CD4-positive, alpha-beta T cell treated with Interleukin-17A for 4 hours (primary cell): ENCODE measurements at places on chromosomes 2 and 18.

DNA sequence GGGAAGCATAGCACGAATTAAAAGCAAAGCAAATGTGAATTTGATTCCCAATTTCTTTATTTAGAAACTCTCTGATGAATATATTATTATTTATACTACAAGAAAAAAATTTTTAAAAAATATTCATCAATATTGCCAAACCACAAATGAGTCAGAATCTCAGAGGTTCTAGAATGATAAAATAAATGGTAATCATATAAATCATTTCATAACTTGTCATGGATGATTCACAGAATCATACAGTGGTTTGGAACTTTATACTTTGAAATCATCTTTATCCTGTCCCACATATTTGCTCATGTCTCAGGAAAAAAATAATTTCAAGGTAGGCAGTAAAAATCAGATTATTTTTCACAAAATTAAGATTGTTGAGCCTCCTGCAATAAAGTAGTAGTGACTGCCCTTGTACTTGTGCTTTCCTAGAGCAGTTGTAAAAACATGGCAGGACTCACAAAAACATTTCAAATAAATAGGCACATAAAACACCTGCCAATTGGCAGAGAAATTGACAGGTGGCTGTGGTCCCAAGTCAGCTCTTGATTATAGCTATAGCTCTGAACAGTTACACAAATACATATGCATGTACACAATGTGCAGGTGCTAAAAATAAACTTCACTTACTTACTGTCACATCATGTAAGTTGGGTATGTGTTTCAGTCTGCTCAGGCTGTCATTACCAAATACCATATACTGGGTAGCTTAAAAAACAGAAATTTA lies 273.9 kb upstream of the SESTD1 start:
- no peak for DNase-seq

DNA sequence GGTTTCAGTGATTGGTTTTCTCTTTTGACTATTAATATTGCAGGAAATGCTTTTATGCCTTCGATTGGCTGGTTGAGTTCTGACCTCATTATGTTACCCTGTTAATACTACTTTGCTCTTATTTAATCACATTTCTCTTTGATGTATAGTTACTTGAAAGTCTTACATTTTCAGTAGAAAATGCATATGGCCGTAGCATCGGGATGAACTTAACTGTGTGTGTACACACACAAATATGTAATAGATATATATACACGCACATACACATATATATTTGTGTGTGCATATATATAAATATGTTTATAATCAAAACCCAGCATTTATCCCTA lies 1.6 kb downstream of the EPC2 start:
- DNase-seq = no peak

DNA sequence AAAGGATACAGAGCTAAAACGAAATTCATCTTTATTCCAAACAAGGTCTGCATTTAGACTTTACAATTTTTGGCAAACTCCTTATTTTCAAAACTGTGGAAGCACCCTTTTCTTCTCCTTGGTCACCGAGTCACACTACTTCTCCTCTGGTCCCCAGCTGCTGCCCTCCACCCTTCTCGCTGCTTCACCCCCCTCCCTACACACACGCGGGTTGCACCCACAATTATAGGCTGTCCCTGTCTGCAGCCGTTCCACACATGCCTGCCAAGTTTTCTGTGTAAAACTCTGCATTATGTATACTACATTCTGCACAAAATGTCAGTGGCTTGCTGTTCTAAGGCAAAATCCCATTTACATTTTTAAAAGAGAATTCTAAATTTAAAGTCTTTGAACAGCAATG lies 63.5 kb downstream of the PTPN2 start:
- no peak for DNase-seq

GRCh38 chr18:76384114-76384790 lies 110.8 kb downstream of the ZNF516 start:
- DNase-seq = no peak

DNA sequence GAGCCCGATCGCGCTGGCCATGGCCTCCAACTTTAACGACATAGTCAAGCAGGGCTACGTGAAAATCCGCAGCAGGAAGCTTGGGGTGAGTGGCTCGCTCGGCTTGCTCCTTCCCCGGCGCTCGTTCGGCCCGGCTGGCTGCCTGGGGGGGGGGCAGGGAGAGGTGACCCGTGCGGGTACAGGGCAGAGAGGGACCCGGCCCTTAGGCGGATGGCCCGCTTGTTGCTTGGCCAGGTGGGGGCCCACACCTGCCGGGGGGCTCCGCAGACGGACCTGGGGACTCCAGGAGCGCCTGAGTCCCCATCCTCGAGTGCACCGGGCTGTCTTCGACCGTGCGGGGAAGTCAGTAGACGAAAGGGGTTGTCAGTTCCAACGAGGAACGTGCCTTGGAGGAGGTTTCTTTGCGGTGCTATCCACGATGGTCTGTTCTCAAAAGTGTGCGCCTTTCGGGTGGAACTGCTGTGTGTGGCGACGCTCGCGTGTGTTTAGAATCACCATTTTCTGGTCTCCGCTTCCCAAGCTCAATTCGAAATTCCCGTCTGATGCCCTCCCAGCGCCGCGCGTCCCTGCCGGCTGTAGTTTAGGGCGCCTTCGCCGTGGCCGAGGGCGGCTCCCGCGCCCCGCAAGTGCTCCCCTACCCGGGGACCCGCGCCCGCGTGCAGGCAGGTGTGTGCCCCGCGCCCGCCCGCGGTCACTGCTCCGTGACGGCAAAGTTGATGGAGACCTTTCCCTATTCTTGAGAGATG lies 711 bp downstream of the DOK6 start:
- DNase-seq = no peak

- DNase-seq = no peak
Measured at GRCh38 chr2:241499146-241499965, 9.0 kb downstream of the STK25 start.

DNA sequence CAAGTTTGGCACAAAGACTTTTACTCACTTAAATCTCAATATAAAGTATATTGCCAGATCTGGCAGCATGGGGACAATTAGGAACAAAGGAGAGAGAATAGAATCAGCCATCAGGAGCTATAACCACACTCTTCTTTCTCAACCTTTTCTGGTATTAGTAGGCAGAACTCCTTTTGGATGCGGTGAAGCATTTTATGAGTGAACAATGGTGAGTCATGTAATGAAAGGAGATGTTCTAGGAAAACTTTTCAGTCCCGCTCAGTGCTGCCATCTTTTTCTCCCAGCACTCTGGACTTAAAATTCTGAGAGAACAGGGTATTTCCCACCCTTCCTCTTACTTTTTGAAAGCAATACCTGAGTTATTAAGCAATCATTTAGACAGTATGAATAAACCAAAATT lies 32.2 kb downstream of the PLEKHA3 start:
- no peak for DNase-seq

DNA sequence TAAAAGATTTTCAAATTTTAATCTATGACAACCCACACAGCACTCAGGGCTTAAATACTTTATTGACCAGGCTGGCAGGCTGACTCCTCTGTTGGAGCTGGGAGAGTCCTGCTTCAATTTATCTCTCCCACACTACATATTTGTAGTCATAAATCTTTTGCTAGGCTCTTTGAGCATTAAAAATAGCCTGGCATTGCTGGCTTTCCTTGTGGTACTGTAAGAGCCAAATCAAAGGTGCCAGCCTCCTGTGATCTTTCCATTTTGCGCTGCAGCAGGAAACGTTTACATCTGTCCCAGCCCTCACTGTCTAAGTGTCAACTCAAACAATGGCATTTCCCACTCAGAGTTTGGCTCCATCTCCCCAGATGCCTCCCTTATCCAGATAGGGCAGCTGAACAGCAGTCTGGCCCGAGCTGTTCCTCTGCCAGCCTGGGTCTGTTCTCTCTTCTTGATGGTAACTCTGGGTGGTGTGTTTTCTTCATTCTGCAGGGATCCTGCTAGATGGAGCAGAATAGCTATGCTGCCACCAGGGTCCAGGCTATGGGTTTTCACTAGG lies 62.1 kb downstream of the LRRTM1 start:
- DNase-seq = no peak

DNA sequence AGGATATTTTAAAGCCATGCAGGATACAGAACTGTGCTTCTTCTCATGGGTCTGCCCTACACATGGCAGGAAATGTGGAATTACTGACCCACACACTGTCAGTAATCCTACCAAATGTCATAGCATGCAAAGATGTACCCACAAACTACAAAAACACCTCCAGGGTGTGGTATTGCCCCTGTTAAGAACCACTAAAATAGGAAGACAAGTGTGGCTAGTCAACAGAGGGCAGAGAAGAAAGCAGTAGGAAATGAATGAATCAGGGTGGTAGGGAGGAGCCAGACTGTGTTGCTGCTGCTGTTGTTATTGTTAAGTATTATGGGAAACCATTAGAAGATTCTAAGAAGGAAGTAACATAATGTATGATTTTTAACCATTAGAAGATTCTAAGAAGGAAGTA lies 556.7 kb upstream of the ACVR2A start:
- peak; percentile 38 for DNase-seq

DNA sequence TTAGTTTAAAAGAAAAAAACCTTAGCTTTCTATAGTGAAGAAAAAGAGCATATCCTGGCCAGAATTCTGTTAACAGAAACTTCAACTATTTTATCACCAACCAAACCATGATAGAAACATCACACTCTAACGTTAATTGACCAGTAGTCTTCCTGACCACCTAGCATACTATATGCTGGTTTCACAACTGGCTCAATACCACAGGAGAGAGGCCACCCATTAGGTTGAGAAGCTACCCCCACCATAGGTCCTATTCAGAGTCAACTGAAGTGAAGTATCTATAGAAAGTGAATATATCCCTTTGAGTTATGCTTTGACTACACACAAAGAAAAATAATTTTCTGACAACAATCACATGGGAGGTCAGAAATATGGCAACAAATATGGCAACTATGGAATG lies 85.2 kb upstream of the STK17B start:
- DNase-seq = no peak

DNA sequence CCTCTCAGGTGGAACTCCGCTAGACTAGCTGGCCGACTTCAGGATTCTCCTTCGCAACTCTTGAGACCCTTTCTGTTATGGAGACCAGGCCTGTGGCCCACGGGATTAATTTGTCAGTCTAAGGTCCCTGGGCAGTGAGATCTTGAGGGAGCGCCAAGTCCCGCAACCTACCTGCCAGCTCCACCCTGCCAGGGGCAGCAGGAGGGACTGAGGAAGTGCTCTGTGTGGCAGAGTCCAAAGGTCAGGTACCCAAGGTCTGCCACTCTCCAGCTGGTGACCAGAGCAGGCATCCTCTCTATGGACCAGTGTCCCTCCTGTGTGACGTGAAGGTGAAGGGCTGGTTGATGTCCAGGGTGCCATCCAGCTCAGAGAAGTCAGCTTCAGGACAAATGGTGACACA lies 4.3 kb upstream of the SPATA3 start:
- no peak for DNase-seq

GRCh38 chr2:61689568-61689967 lies 151.4 kb upstream of the XPO1 start:
- DNase-seq = no peak

GRCh38 chr2:219277703-219278654 lies 1.2 kb upstream of the DNAJB2 start:
- DNase-seq = peak; percentile 82

DNA sequence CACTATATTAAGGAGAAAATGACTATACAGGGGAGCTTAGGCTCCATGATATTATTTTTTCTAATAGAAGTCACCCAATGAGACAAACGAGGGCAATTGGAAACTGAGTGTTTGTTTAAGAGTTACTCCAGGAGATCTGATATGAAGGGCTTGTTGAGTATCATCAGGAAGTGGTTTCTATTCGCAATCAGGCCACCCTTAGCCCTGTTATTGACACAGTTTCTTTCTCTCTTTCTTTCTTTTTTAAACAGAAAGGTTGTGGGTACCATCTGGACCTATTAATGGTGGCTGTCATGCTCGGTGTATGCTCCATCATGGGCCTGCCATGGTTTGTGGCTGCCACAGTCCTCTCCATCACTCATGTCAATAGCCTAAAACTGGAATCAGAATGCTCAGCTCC lies 117.3 kb downstream of the DPP4 start:
- DNase-seq = peak; percentile 21

- DNase-seq = no peak
Measured at GRCh38 chr2:45483997-45484396, 127.1 kb downstream of the SRBD1 start.

DNA sequence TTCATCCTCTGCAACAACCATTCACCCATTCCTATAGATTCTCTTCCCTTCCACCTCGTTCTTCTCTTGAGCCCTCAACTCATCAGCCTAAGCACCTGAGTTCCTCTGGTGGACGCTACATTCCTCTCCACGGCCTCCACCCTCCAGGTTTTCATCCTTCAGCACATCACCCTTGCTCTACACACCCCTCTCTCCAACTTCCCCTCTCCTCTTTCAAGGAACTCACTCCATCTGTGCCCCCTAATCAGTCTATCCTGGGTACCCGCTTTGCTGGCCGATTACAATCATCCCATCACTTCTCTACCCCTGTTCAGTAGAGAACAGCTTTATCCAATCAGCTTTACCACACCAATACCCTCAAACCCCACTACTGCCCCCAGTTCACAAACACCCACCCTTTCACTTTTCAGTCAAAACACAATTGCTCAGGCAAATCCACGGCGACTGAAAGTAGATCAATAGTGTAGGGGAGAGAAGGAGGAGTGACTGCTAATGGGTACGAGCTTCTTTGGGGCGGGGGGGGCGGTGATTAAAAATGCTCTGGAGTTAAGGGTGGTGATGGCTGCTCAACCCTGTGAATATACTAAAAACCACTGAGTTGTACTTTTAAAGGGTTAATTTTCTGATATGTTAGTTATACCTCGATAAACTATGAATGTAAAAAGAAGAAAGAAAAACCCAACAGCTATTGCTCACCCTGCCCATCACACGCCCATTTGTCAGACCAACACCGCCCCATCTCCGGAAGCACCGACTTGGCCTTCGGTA lies 857 bp downstream of the DYM start:
- DNase-seq = peak; percentile 30

DNA sequence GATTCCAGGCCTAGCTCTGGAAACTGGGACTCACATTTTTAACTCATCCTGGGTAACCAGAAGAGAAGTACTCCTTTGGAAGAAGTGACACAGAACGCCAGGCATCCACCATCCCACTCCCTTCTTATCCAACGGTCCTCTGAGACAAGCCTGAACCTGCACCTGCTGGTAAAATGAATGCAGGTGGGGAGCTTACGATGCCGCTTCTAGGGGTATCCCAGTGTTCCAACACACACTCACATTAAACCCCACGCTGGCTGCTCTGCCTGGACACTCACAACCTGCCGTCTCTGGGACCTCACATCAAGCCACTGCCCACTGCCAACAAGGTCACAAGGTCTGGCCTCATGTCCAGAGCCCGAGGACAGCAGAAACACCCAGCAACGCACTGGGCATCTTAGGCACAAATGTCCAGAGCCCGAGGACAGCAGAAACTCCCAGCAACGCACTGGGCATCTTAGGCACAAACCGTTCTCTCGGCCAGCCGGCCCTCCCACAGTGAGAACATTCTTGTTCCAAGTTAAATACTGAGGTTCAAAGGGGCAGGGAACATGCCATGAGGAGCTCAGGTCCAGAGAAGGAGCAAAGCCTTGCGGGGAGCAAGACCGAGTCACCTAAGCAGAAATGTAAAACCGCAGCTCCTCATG lies 9.9 kb downstream of the SLC66A2 start:
- no peak for DNase-seq

DNA sequence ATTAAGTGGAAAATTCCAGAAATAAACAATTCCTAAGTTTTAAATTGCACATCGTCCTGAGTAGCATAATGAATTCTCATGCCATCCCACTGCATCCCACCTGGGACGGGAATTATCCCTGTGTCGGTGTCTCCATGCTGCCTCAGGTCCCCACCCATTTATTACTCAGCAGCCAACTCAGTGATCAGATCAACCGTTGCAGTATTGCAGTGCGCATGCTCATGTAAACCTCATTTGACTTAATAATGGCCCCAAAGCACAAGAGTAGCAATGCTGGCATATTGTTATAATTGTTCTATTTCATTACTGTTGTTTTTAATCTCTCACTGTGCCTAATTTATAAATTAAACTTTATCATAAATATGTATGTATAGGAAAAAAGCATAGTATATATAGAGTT lies 214.4 kb downstream of the METTL4 start:
- no peak for DNase-seq
